Islet precursor cell (in vitro differentiated cells): ENCODE measurements at places on chromosomes 7 and 10.
A peak's percentile ranks its signal among the peaks of the same experiment; 100 is the strongest.

DNA sequence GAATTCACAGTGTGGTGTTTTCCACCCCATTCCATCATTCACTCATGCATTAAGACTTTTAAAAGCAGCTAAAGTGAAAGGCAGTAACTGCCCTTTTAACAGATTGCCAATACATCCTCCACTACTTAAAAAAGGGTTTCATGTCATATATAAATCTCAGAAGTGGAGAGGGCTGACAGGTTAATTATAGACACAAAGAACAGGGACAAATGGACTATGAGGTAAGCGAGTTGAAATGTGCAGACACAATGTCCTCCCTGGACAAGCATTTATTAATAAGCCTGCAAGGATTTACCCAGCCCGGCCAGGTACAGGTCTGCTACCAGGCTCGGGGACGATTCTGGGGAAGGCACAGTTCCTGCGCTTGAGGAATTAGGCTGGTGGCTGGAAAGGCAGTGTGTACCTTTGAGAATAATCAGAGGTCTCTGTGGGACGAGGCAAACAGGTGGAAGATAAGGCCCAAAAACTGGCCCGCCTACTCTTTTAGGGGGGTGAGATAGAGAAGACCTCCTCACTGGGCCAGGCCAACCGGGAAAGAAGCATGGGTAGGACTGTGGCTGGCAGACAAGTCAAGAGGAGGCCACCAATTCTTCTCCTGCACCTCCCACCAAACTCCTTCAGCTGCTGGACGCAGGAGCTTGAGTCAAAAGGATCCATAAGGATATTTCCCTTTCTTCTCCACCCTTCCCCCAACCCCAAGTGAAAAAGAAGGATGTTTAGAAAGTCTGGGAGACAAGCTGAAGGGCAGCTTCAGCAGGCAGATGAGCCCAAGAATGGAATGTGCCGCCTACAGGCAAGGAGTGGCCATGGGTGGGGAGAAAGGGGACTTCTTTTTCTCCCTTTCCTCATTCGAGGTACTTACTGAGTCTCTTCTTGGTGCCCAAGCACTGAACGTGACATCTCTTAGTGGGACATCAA lies 1.5 kb downstream of the PDLIM1 start:
- DNase-seq: peak; percentile 84

DNA sequence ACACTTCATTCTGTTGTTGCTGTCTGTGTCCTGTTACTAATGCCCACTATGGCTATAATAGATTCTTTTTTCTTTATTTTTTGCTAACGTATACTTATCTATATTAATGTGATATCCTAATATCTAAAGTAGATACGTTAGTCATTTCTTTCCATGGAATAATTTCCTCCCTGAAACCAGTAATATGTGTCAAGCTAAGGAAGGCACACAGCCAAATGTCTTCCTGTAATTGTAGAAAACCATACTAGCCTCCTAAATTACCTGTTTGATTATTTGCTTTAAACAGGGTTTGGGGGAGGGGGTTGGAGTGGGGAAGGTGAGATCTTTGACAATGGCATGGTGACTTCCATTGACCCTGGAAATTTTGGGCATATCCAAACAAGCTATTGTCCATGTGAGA lies 56.4 kb downstream of the THNSL1 start:
- no peak for DNase-seq

DNA sequence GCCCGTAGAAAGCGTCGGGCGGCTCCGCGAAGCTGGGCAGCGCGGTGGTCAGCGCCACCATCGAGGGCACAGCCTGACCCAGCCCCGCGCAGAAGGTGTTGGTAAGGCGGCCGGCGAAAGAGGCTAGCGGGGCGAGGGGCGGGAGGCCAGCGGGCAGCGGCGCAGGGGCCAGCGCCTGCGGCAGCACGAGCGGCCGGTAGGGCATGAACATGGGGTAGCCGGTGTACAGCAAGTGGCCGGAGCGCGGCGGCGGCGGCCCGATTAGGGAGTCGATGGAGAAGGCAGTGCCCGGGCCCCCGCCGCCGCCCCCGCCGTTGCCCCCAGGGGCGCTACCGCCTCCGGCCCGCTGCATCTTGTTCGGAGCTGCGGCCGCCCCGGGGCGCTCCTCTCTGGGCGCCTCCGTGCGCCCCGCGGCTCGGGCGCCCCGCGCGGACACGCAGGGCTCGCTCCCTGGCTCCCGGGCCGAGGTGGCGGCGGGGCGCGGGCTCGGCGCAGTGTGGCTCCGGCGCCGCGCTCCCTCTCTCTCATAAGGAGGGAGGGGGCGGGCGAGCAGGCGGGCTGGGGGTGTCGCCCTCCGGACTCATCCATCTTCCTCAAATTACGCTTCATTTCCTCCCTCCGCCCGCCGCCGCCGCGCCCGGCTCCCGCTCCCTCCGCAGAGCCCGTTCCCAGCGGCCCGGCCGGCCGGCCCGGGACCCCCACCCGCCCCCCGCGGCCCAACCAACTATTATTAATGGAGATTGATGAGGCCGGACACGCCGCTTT lies at the start of gene GBX1:
TSS of gene GBX1 (minus strand) at position 498 of the 765 bp plus-strand sequence. CDS start at position 352, 146 bp downstream.
- DNase-seq: peak; percentile 65

GRCh38 chr10:52105301-52105700 lies 208.8 kb upstream of the DKK1 start:
- no peak for DNase-seq

DNA sequence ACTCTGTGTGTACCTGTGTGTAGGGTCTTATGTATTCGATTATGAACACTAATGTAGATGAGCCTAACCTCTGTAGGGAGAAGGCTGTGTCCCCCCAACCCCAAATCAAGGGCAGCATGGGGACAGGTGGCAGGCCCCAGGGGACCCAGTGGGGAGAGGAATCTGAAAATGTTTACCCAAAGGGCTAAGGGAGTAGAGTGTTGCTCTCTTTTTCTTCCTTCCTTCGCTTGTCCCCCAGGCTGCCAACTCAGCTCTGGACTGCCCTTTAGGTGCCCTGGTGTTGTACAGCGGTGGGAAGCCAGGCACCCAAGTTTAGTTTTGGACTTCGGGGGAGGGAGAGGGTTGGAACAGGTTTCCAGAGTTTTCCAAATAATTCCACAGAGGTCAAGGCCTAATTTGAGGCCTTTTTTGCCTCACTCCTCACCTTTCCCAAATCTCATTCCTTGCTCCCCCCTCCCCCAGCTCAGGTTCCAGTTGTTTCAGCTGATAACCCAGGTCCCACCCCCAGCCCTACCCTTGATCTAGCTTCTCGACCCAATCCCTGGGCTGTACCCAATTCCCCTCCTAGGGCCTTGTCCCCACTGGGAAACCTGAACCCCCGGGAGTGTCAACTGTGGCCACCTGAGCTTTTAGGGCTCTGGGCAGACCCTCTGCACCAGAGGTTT lies 9.1 kb upstream of the PAX2 start:
- DNase-seq: no peak

- no peak for DNase-seq
These were observed 191.1 kb upstream of the ADO start for GRCh38 chr10:62613424-62613823.

DNA sequence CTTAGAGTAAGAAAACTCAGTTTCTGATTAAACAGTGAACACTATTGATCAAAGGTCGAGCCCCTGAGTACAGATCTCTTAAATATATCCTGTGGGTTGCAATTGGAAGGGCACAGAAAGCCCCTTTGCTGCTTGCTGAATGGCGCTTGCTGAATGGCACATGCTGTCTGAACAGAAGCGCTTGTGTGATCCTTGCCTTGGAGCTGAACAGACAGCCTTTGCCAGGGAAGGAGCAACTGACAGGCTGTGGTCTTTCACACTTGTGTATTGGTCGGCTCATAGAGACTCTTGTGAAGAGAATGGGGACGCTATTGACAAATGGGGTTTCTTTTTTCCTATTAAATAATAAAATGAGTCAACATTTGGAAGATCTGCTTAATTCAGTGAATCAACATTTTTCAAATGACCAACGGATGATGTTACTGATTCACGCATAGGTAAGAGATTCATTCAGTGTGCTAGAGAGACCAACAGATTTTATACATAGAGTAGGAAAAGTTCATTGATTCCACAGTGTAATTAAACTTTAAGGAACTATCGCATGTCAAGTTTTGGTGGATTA lies 99.4 kb upstream of the TNS3 start:
- DNase-seq: no peak

DNA sequence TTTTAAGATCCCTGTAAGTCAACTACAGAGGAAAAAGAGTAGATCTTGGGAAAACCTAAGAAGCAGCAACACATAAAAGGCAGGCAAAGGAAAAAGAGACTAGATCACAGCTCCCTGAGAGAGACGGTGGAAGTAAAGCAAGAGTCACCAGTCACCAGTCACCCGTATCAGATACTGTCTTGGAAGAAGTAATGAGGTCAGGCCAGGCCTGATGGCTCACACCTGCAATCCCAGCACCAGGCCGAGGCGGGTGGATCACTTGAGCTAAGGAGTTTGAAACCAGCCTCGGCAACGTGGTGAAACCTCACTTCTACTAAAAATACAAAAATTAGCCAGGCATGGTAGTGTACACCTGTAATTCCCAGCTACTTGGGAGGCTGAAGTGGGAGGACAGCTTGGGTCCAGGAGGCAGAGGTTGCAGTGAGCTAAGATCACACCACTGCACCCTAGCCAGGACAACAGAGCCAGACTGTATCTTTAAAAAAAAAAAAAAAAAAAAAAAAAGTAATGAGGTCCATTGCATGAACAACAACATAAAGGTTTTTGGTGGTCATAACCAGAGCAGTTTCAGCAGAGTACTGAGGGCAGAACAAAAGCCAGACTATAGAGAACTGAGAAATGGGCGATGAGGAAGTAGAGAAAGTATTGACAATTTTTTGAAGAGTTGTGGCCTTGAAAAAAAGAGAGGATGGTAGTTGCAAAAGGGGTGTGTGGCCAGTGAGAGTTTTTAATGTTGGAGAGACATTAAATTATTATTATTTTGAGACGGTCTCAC lies 16.9 kb downstream of the ZNF713 start:
- DNase-seq: no peak

DNA sequence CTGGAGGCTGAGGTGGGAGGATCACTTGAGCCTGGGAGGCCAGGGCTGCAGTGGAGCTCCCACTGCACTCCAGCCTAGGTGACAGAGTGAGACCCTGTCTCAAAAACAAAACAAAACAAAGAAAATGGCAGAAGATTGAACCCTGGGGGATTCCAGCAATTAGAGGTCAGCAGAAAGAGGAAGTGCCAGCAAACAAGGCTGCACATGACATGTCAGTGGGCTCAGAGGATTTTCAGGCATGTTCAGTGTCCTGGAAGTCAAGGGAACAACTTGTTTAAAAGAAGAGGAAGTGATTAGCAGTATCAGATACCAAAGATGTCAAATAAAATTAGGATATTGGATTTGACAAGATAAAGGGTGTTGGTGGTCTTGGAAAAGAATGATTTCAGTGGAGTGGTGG lies 32.3 kb downstream of the RAB18 start:
- no peak for DNase-seq

- peak; percentile 93 for DNase-seq
These were observed 13.1 kb downstream of the IFT22 start for GRCh38 chr7:101308245-101309085.

- no peak for DNase-seq
These were observed 54.4 kb downstream of the TFPI2 start for GRCh38 chr7:93836116-93836515.

DNA sequence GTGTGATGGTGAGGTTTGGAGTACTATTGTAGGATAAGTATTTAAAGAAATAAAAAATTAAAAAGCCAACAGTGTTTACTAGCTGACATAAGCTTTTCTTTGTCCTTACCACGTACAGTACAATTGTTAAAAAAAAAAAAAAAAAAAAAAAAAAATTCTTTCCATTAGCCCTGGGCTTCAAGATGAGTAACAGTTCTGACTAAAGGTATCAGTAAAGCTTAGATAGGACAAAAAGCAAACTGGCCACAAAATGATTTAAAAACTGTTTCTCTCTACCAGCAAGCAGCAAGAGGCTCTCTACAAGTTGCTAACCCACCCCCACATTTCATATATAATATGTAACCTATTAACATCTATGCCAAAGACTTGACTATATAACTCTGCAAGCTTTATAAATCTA lies 17.5 kb downstream of the HYCC1 start:
- no peak for DNase-seq

GRCh38 chr7:92534572-92534971 lies 6.0 kb downstream of the RBM48 start:
- DNase-seq: no peak

- no peak for DNase-seq
These were observed 17.8 kb upstream of the CCDC71L start for GRCh38 chr7:106678795-106679152.

- no peak for DNase-seq
These were observed 17.8 kb downstream of the LYZL1 start for GRCh38 chr10:29306688-29307087.

DNA sequence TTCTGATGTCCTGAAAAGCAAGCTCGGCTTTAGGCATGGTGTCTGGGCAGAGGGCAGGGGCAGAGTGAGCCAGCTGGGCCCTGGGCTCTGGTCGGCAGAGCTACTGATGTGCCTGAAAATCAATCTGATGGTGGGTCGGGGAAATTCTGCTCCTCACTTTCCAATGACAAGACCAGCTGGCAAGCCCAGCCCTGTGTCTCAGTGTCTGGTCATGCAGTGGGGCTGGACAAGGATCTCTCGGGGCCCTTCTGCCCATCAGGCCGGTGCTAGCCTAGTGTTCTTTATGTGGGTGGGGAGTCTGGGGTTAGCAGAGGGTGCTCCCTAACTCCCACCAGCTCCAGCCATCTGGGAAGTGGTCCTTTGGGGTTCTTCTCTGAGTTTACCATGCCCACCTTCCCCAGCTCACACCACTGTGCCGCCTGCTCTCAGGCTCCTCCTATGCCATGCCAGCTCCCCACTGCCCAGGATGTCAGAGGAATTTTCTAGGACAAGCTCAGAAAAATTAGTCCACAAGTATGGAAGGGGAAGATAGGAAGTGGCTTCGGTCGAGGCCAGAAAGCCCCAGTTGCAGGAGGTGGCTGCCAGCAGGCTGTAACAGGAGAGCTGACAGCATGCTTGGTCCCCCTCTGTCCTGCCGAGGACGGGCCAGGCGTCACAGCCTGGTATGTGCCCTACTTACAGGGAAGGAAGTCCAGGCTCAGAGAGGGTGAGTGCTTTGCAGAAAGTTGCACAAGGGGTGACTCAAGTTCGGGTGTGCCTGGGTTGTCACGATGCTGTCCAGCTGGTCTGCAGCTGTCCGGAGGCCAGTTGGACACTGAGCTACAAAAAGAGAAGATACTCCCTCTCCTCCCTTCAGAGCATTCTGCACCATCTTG lies 135.2 kb downstream of the ADCY1 start:
- peak; percentile 51 for DNase-seq

GRCh38 chr7:636396-636795 lies 90.1 kb upstream of the DNAAF5 start:
- DNase-seq: no peak

DNA sequence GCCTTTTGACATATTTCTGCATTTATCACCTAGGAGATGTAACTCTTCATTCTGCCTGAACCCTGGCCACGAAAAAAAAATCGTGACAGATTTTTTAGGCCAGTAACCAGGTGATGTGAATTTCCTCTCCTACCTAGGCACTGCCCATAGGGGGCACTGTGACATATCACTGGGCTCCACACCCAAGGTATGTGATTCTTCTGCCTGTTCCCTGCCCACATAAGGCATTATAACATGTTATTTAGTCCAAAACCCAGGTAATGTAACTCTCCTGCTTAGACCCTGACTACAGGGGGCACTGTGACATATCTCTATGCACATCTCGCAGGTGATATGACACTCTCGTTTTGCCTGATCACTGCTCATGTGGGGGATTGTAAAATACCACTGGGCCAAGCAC lies 29.5 kb upstream of the ZNF107 start:
- no peak for DNase-seq
